Hypothalamus (tissue), 51 donors: ENCODE measurements at places on chromosomes 3 and 15.

DNA sequence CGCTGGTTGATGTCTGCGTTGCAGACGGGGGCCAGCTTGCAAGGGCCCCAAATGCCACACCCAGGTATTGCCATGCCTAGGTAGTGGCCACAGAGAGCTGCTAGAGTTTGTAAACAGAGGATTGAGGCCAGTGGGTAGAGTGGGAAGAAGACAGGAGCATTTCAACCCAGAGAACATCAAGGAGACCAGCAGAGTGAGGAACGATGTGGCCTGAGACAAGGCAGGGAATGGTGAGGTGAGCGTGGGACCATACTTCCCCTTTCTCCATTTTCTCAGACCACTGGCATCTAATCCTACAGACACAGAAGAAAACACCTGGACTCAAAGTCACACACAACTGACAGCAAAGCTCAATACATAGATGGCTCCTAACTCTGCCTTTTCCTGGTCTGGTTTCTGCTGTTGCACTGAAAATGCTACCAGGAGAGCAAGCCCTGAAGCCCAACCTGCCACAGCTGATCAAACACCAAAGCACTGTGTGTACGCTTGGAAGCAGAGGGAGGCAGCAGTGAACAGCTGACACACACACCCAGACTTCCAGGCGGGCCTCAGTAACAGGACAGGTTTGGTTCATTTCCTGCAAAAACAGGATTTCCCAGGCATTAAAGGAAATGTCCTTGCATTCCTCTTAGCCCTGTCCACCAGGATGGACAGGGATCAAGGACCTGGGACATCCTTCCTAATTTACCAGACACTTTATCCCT, 1.6 kb downstream of the FAM174B start:
- DNase-seq = no peak

- no peak for DNase-seq
These were observed 65.2 kb downstream of the FNDC3B start for GRCh38 chr3:172104471-172105072.

- no peak for DNase-seq
These were observed 6.8 kb downstream of the EDEM1 start for GRCh38 chr3:5194341-5194740.

DNA sequence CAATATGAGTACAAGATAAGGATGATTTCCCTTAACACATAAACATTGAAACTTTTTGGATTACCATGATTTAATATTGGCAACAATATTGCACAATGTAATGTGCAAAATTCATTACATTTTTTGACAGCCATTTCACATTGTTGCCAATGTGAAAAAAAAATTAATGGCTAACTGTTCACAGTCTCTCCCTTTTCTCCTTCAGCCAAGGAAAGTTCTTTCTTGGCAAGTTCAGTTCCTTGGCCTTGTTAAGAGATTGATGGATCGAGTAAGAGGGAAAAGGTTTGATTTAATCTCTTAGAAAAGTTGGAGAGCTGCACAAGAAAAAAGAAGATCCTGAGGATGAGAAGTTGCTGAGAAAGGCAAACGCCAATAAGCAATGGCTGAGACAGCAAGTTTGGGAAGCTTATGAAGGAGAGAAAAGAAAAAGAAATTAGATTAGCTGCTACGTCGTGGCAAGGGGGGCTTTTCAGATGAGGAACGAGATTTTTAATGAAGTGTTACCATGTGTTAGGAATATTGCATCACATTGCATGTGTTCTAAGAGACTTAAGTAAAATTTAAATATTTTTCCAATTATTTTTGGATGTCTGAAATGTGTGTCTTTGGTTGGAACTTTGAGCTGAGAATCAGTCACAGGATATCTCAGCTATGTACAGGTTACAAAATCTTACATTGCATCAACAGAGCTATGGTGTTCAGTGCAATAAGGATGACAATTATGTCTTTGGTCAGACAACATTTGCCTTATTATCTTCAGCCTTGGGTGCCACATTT, 61.4 kb upstream of the ZNF280D start:
- DNase-seq = no peak

DNA sequence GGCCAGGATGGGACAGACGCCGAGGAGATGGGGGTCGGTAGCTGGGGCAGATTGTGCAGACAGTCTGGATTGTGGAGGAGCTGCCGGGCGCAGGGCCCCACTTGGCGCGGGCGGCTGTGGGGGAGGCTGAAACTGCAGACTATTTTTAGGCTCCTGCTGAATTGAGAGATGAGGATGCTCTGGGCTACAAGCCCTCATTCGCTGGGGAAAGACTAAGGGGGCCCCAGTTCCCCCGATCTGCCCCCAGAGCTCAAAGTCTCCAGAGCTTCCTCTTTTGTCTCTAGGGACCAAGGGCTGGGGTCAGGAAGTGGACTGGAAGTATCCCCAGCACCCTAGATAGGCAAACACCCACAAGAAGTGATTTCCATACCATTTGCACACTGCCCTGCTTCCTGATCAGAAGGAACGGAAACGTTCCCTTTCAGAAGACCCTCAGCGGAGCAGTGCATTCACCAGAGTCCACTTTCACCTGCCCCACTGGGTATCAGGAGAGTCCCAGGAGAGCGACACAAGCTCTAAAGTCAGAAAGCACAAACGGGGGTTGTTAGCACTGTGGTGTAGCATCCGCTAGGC, 29.7 kb downstream of the SEMA7A start:
- no peak for DNase-seq

DNA sequence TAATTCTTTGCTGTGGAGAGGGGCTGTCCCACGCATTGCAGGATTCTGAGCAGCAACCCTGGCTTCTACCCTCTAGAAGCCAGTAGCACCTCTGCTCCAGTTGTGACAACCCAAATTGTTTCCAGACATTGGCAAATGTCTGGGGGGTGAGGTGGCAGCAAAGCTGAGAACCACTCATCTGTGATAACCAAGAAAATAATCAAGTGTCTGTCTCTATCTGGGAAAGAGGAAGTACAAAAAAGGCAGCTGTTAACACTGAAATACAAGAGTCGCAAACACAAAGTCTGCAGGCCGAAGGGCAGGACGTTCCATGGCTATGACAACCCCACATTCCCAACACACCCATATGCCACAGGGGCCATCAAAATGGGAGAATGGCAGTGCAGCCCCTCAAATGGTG, 42.2 kb upstream of the GNB5 start:
- no peak for DNase-seq

DNA sequence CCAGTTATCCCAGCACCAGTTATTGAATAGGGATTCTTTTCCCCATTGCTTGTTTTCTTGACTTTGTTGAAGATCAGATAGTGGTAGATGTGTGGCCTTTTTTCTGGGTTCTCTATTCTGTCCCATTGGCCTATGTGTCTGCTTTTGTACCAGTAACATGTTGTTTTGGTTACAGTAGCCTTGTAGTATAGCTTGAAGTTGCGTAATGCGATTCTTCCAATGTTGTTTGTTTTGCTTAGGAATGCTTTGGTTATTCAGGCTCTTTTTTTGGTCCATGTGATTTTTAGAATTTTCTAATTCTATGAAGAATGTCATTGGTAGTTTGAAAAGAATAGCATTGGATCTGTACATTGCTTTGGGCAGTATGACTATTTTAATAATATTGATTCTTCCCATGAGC, 94.3 kb upstream of the CHMP2B start:
- DNase-seq = no peak

- DNase-seq = no peak
These were observed 30.6 kb upstream of the RASA2 start for GRCh38 chr3:141456301-141456625.
